NCI-H524 treated with DMSO at 0.1 percent for 48 hours (cell line): ENCODE measurements at places on chromosomes 13 and 19.

DNA sequence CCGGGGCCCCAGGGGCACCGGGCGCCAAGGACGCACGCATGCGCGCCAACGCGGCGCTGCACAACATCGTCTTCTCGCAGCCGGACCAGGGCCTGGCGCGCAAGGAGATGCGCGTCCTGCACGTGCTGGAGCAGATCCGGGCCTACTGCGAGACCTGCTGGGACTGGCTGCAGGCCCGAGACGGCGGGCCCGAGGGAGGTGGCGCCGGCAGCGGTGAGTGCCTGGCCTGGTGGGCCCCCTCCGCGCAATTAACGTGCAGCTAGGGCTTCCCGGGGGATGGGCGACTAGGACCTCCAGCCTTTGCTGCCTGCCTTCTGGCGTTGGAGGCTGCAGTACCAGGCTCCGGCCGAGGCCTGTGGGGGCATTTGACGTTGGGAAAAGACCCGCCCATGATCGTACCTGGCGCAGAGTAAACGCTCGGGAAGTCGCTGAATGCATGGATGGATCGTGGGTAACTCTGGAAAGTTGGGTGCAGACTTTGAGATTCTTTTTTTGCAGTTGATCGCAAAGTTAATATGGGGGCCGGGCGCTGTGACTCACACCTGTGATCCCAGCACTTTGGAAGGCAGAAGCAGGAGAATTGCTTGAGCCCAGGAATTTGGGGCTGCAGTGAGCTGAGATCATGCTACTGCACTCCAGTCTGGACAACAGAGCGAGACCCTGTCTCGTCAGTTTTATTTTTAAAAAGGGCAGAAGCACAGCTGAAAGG is 7.3 kb downstream of the APC2 start:
- DNase-seq: no peak

GRCh38 chr13:113742000-113742441 is 17.0 kb upstream of the TMEM255B start:
- DNase-seq: no peak

DNA sequence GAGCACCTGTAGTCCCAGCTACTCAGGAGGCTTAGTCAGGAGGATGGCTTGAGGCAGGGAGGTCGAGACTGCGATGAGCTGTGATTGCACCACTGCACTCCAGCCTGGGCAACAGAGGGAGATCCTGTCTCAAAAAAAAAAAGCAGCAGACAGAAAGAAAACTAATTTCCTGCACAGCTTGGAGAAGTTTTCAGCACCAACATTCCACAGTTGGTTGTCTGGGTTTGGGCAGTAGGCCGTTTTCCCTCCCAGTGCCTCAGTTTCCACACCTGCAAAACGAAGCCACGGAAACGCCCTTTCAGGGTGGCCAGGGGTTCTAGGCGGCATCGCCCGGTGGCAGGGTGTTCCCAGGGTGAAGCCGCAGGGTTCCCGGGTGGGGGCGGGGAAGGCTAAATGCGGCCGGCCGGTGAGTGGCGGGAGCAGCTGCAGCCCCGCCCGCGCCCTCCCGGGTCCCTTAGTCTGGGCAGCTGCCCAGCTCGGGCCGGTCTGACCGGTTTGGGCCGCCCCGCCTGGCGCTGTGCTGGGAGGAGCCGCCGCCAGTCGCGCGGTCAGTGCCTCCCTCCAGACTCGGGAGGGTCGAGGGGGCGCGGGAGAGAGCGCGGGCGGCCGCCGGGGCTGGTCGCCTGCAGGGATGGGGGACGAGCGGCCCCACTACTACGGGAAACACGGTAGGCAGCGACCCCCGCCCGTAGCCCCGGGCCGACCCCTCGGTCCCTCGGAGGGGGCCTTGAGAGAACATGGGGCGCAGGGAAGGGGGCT is at the start of gene SLC44A2:
Gene SLC44A2, plus strand, starts transcription at position 551 of the 759 bp plus-strand sequence. Its CDS starts 81 bp downstream, at position 632.
- no peak for DNase-seq

GRCh38 chr13:28268800-28269223 is 130.5 kb downstream of the PAN3 start:
- DNase-seq: no peak

- DNase-seq: no peak
These were observed 141.7 kb upstream of the SERP2 start for GRCh38 chr13:44231786-44232516.
